Lung microvascular endothelial cell (primary cell): ENCODE measurements at places on chromosomes 2 and 18. TPM values are rescaled to one million over a fixed set of nuclear protein-coding genes. Genes with fewer than 3 reads are reported as not detected.

GRCh38 chr2:219961947-219962498 is 334.6 kb downstream of the SLC4A3 start:
- no peak for DNase-seq

DNA sequence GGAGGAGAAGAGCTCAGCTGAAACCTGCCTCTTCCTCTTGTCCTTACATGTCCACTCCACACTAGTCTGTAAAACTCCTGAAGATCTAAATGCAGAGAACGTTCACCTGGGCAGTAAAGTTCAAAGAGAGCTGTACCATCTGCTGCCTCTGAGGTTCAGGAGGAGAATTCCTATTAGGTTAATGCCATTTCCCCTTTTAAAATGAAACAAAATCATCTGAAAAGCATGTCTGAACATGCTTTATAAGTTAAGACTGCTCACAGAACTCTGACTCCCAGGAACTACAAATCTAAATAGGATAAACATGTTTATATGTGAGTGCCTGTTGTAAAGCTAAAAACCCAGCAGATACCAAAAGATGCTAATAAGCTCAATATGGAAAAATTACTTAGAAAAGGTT is 164.4 kb downstream of the AFF3 start:
- DNase-seq = no peak

DNA sequence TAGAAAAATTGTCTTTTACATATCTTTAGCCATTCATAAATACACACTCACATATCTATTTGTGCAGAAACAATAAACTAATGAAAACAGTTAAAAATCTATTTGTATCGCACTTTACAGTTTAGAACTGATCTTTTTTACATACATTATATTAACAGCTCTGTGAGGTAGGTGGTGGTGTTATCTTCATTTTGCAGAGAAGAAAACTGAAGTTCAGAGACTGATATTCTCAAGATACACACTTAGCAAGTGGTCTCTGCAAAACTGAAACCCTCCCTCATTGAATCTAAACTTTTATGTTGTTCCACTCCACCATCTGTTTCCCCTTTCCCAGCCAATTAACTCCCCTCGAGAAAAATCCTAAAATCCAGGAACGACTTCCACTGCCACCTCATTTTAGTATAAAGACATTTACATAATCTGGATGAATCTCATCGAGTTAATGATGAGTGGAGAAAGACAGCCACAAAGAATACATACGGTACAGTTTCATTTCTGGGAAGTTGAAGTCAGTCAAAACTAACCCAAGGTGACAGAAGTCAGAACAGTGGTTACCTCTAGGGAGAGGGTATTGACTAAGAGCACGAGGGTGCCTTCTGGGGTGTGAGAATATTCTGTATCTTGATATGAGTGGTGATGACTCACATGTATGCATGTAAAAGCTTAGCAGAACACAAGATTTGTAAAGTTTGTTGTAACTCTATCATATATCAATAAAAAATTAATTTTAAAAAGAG is 524.2 kb upstream of the TCF4 start:
- no peak for DNase-seq

DNA sequence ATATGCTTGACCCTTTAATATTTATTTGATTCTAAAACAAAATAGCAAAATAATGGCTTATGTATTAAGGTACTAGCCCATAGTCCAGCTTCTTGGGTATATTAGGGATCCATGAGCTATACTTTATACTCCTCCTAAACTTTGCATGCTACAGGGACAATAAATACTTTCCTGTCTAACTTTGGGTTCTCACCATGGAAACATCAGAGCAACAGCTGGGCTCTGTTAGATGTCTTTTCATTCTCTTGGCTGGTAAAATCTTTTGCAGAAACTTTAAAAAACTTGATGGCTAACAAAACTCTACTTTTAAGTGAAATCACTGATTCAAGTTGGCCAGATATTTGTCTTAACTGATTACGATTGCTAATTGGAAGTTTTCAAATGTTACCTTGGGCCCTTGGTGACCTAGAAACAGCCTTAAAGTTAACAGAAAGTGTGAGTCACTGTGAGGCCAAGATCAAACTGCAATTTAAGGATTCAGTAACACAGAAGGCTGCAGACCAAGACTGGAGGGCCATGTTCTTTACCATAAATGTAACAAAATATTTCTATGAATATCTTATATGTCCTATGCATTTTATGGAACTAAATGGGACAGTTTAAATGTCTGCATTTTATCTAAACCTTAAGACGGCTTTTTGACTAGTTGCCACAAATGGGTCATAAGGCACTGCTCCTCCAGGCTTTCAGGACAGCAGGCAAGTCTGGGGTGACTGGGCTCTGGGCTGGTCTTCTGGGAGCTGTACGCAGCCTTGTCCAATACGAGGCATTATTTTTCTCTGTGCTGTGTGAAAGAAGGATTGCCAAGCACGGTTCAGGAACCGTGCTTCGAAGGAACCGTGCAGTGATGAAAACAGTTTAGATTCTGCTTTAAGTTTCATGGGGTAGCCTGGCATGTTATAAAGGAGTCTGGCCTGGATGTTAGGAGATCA is 188.5 kb downstream of the TPGS2 start:
- no peak for DNase-seq

DNA sequence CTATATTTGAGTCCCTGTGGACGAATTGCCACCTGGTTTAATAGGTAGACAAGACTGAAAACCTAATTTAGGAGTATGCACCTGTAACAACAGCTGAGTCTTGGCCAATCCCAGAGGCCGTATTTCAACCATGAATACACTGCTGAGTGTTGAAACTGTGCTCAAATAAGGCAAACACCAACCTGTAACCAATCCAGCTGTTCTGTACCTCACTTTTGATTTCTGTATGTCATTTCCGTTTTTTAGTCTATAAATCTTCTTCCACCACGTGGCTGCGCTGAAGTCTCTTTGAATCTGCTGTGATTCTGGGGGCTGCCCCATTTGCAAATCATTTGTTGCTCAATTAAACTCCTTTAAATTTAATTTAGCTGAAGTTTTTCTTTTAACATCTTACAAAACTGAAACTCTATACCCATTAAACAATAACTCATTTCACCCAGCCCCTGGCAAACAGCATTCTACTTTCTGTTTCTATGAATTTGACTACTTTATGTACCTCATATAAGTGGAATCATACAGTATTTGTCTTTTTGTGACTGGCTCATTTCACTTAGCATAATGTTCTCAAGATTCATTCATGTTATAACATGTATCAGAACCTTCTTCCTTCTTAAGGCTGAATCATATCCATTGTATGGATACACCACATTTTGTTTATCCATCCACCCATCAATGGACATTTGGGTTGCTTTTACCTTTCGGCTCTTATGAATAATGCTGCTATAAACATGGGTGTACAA is 7.5 kb upstream of the YPEL5 start:
- DNase-seq = no peak

DNA sequence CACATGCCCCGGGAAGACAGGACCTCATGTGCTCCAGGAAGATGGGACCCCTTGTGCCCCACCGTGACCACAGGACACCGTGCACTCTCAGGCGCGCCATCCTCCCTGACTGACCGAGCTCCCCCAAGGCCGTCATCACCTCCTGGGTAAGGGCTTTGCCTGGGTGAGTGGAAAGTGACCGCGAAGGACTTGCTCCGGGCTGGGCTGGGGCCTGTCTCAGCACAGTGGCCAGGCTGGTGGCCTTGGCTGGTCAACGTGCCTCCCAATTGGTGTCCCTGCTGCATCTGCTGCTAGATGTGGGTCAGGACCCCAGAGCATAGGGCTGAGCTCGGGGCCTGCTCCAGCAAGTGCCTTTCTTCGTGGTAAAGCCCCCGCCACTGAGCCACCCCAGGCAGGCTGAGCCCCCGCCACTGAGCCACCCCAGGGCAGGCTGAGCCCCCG is 69.7 kb upstream of the CTDP1 start:
- no peak for DNase-seq

- no peak for DNase-seq
Observed at GRCh38 chr2:98308068-98308467, 38.2 kb upstream of the CNGA3 start.

DNA sequence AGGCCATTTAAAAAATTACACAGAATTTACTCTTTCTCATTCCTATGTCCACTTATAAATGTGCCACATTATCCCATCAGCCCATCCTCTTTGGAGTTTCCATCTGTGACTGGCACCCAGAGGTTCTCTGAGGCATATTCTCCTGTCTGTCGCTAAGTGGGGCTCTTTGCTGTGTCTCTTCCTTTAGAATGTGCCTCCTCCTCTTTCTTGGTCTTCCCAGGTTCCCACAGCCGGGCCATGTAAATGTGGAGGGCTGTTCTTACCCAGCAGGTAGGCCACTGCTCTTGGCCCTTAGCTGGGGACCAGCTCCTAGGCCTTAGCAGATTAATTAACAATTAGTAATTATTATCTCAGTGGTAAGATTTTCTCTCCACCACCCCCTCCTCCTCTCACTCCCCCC is 167.0 kb downstream of the INSIG2 start:
- DNase-seq = no peak

MRPS5 gene
- 34.4 and 48.2 TPM in 2 replicates for total RNA-seq

ACADL gene
- not detected in 2 replicates for total RNA-seq

SH3RF3 gene
- 4.8 and 7.3 TPM in 2 replicates for total RNA-seq
